ENCODE measurements at places on chromosomes 6 and 20. TPM values are rescaled to one million over a fixed set of nuclear protein-coding genes. Genes with fewer than 3 reads are reported as not detected.

DNA sequence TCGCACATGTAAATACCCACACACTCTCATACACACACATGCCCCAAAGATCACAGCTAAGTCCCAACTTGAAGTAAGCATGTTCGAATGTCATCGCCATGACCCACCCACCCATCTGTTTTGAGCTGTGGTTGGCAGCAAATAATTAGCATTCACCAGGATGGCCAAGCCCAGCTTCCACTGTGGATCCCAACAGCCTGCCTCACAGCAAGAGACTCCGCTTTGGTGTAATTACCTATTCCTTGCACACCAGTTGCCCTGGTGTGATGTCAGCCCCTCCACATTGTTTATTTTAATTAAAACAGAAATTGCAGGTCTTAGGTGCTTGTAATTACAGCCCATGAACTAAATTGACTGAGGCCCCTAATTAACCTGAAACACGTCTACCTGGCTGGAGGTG, 81.1 kb downstream of the MAFB start:
- no peak for DNase-seq

CDSN gene
- total RNA-seq: not detected

CGAS gene
- 0.81 TPM for total RNA-seq

- DNase-seq: no peak
These were observed 36.6 kb upstream of the DUSP22 start for GRCh38 chr6:255751-256083.

DNA sequence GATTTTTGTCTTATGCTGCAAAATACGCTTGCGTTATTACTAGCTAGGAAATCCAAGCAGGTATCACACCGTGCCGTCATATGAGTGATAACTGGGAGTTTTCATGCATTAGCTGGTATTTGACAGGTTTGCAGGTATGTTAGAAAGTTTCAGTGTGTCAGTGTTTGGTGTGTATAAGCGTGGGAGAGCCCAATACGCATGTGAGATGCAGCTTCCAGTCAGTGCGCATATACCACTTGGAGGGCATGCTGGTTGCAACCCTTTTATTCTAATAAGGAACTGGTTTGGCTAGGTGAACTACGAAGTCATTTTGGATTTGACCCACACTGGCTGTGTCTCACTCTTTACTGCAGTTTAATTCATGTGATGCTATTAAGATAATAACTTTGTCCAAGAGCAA, 35.1 kb downstream of the JARID2 start:
- no peak for DNase-seq

NMBR gene
- total RNA-seq: not detected

TM9SF4 gene
- 23.0 TPM for total RNA-seq

DNA sequence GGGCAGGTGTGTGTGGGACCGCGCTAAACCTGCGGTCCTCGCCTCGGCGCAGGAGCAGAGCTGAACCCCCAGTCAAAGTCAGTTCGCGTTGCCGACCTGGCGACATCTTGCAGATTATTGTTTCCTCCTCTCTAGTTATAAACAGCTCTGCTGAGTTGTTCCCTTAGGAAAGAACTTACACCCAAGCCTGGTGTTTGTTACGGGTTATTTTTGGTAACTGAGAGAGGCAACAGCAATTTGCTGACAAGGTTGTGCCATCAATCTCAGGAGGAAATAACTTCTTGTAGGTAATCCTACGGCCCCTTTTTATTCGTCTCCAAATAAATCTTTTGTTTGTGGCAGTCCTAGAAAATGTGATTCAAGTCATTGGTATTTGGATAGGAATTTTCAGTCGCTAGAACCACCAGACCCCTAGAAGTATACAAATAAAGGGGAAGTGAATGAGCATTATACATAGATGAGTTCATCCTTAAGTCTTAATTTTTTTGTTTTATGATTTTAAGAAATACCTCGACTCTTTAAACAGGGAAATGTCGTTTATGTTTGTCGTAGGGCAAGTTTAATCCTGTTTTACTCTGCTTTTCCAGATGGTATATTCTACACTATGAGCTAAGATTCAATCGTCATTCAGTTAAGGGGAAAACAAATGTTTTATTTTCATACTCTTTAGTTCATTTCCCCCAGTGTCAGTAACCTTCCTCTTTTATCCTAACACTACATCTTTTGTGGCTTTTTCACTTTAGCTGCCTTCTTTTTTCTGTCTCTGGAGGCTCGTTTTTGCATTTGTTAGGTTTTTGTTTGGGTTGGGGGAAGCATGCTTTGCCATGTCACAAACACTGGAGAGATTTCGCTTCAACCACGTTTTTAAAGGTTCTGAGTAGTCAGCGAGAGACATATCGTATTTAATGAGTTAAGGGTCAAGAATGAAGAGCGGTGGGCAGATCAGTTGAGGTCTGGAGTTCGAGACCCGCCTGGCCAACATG, 1.2 kb downstream of the PM20D2 start:
- no peak for DNase-seq

RNF217 gene
- 9.0 TPM for total RNA-seq

TBX18 gene
- 5.5 TPM for total RNA-seq

SSTR4 gene
- total RNA-seq: not detected

DNA sequence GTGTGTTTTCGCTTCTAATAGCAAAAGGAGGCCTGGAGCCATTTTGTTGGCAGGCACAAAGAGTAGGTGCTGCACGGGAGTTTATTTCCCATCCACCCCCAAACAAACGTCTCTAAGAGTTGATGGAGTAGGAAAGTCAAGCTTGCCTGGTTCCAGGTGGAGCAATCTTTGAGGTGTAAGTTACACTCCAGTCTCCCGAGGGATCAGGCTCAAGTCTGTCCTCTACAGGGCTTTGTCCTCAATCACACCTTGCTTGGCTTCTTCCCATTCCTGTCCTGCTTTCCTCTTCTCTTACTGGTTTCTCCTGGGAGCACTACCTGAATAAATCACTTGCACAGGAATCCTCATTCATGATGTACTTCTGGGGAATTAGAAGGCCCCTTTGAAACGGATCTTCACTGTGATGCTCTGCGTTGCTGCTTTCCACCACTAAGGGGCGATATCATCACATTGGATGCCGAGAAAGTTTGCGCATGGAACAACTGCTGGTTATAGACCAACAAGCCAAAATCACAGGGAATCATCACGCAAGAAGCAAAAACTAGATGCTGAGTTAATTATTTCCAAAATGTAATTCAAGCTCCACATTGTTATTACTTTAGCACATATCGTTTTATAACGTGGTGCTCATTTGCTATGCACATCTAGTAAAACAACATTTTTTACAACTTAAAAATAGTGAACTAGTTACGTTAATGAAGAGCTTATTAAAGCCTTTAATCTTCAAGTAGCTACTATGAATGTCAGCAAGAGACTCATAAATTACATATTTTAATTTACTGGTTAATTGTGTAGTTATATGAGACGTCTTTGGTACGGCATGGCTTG, 156.8 kb downstream of the DNAH8 start:
- DNase-seq: no peak

- no peak for DNase-seq
These were observed 116.1 kb upstream of the TIAM2 start for GRCh38 chr6:154878871-154879491.

- DNase-seq: no peak
These were observed 955.0 kb upstream of the FLRT3 start for GRCh38 chr20:15292405-15292804.

- DNase-seq: peak; percentile 84
These were observed 868 bp upstream of the SLC2A4RG start for GRCh38 chr20:63738687-63739129.

DNA sequence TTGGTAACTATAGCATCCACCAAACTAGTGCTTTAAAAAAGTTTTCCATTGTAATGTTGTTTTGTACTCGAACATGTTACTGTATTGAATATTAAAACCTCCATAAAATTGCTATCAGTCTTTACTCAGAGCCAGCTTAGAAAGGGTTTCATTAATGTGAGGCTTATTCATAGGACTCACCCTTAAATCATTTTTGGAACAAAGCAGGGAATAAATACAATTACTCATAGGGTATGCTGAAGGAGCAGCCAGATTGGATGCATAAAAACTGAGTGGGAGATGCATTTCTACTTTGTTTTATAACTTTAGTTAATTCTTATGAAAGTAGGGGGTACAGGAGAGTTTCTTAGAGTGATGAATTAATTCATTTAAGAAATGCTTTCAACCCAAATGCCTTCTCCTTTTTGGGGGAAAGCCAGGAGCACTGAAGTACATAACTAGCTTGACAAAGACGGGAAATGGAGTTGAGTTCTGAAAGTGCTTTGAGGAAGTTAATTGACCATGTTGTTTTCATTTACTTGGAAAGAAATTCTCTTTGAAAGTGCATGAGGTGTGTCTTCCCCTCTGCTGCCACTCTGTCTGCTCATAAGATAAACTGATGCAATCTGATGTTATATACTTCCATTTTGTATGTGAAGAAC, 90.3 kb downstream of the RNF144B start:
- no peak for DNase-seq

GRCh38 chr20:53085720-53086119, 113.6 kb downstream of the TSHZ2 start:
- no peak for DNase-seq

GRCh38 chr6:19988555-19988954, 151.4 kb downstream of the ID4 start:
- DNase-seq: no peak

ECI2 gene
- total RNA-seq: 151 TPM

NNAT gene
- total RNA-seq: not detected

GRCh38 chr6:16236631-16237199, 1.7 kb upstream of the GMPR start:
- DNase-seq: no peak

RAET1L gene
- not detected for total RNA-seq

AGPAT1 gene
- total RNA-seq: 44.2 TPM

GRCh38 chr6:49730251-49730650, 13.9 kb downstream of the CRISP3 start:
- no peak for DNase-seq

Data from Right ventricle myocardium superior (tissue), 1 donor.